ENCODE measurements at places on chromosomes 13 and 19. TPM values are rescaled to one million over a fixed set of nuclear protein-coding genes. Genes with fewer than 3 reads are reported as not detected.
A peak's percentile ranks its signal among the peaks of the same experiment; 100 is the strongest.

- no peak overlapping the region for H3K4me3 ChIP-seq
- peaks cover 9% of the 10 kb centered on the region for H3K4me1 ChIP-seq
- H3K27me3 ChIP-seq: peaks cover 61% of the 10 kb centered on the region
- H3K36me3 ChIP-seq: no peaks in the 10 kb centered on the region
- H3K27ac ChIP-seq: no peak overlapping the region
Observed at GRCh38 chr13:45850027-45850613, 1.4 kb downstream of the SIAH3 start.

DNA sequence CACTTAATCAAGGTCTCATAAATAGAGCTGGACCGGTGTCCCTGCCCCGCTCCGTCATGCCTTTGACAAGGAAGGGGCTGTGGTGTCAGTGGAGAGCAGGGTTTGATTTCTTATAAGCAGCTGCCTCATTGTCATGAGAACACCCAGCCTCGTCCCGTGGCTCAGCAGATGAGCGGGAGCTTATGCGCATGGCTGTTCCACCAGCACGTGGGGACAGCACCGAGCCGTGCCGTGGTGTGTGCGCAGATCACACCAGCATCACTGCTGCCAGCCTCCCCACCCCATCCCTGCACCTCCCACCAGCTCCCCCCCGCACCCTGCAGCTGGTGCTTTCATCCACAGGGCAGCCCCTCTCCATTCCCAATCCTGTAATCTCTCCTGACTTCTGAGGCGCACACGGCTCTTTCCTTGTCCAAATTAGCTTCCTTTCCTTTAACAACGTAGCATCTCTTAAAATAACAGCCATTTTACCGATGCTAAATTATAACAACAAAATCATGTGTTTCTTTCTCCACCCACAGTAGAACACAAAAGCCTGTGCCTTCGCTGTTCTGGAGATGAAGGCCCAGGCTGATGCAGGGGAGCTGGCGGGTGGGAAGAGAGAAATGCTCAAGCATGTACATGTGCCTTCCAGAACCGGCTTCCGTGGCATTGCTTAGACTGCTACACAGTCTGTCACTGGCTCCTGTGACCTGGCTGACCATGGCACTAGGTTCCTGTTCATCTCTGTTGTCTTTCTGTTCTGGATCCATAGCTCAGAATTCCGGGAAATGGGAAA, 96.8 kb downstream of the RAB20 start:
- H3K27me3 ChIP-seq: no peaks in the 10 kb centered on the region
- no peak overlapping the region for H3K4me3 ChIP-seq
- no peak overlapping the region for H3K27ac ChIP-seq
- no peak for DNase-seq
- H3K4me1 ChIP-seq: no peaks in the 10 kb centered on the region

GRCh38 chr13:75938811-75939560, 302.9 kb downstream of the LMO7 start:
- no peaks in the 10 kb centered on the region for H3K4me1 ChIP-seq
- DNase-seq: no peak
- no peaks in the 10 kb centered on the region for H3K36me3 ChIP-seq
- H3K27ac ChIP-seq: no peak overlapping the region

DNA sequence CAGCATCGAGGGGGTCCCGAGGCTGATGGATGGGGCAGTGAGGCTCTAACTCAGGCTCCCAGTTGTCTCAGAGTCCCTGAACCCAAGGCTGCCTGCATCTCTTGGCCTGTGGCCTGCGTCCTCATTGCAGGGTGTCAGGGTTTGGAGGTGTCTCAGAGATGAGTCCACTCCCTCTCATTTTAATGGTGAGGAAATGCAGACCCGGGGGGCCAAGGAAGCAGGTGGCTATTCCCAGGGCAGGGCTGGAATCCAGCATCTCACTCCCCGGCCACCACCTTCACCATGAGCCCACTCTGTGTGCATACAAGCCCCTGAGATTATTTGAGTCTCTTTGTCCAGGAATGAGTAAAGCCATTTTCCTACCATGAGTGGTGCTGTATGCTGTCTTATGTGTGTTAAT, 21.4 kb downstream of the TEX29 start:
- H3K4me3 ChIP-seq: no peak overlapping the region
- no peaks in the 10 kb centered on the region for H3K4me1 ChIP-seq
- no peak overlapping the region for H3K27ac ChIP-seq
- H3K27me3 ChIP-seq: no peaks in the 10 kb centered on the region

- no peak for DNase-seq
- H3K4me1 ChIP-seq: peaks cover 7% of the 10 kb centered on the region
- no peak overlapping the region for H3K27ac ChIP-seq
- H3K27me3 ChIP-seq: no peaks in the 10 kb centered on the region
- H3K36me3 ChIP-seq: no peaks in the 10 kb centered on the region
Observed at GRCh38 chr13:38980750-38981078, 9.9 kb downstream of the STOML3 start.

GRCh38 chr13:61608138-61608537, 192.5 kb upstream of the PCDH20 start:
- no peak for DNase-seq
- H3K27me3 ChIP-seq: no peaks in the 10 kb centered on the region
- no peak overlapping the region for H3K4me3 ChIP-seq
- no peaks in the 10 kb centered on the region for H3K4me1 ChIP-seq
- H3K27ac ChIP-seq: no peak overlapping the region
- H3K36me3 ChIP-seq: peaks cover 3% of the 10 kb centered on the region

DNA sequence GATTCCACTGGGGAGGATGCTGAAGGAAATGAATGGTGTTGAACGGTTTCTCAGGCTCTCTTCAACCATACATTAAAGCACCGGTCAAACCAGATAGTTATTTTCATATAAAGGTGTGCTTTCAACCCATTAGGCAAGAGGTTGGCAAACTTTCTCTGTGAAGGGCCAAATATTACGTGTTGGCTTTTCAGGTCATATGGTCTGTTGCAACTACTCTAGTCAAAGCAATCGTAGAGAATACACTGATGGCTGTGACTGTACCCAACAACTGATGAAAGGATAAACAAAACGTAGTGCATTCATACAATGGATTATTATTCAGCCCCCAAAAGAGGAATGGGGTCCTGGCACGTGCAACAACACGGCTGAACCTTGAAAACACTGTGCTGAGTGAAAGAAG, 5.8 kb downstream of the ZSCAN5A start:
- H3K4me1 ChIP-seq: peaks cover 7% of the 10 kb centered on the region
- DNase-seq: no peak
- H3K27me3 ChIP-seq: no peaks in the 10 kb centered on the region
- no peak overlapping the region for H3K4me3 ChIP-seq

DNA sequence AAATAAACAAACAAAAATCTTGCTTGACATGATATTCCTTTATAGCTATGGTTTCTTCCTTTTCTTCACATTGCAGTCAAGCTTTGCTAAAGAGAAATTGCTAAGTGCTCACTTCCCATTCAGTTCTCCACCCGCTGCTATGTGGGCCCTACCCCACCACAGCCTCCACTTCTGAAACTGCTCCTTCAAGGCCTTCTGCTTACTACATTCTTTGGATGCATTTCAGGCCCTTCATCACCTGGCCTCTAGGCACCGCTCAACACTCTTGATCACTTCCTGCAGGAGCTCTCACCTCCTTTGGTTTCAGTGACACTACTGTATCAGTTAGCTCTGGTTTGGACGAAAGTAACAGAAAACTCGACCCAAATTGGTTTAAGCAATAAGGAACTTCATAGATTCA, 72.4 kb downstream of the KLF5 start:
- DNase-seq: no peak
- peaks cover 4% of the 10 kb centered on the region for H3K4me1 ChIP-seq
- peaks cover 3% of the 10 kb centered on the region for H3K36me3 ChIP-seq
- H3K27ac ChIP-seq: no peak overlapping the region
- no peaks in the 10 kb centered on the region for H3K27me3 ChIP-seq

DNA sequence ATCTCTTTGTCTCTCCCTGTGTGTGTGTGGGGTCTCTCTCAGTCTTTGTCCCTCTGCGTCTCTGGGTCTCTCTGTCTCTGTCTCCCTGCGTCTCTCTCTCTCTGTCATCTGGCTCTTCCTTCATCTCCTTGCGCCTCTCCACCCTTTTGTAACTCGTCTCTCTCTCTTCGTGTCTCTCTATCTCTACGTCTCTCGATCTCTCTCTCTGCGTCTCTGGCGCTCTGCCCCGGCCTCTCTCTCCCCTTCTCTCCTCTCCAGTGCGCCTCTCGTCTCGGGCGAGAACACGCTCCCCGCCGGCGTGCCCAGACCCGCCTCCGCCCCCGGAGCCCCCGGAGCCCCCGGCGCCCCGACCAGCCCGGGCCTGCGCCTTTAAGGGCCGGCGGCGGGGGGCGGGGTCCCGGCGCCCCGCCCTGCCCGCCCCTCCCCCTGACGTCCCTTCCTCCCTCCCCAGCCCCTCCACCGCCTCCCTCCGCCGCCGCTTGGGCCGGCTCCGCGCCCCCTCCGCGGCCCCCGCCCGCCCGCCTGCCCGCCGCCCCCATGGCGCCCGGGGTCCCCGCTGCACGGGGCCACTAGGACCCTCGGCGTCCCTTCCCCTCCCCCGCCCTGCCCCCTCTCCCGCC, at the start of gene MARK4:
TSS of gene MARK4 (plus strand) at position 440 of the 620 bp plus-strand sequence. CDS start 318 bp downstream, outside the sequence.
- H3K4me1 ChIP-seq: peaks cover 17% of the 10 kb centered on the region
- peak; percentile 23 for DNase-seq
- no peaks in the 10 kb centered on the region for H3K36me3 ChIP-seq
- peak within 1 kb of the TSS; percentile 83 for H3K4me3 ChIP-seq

DNA sequence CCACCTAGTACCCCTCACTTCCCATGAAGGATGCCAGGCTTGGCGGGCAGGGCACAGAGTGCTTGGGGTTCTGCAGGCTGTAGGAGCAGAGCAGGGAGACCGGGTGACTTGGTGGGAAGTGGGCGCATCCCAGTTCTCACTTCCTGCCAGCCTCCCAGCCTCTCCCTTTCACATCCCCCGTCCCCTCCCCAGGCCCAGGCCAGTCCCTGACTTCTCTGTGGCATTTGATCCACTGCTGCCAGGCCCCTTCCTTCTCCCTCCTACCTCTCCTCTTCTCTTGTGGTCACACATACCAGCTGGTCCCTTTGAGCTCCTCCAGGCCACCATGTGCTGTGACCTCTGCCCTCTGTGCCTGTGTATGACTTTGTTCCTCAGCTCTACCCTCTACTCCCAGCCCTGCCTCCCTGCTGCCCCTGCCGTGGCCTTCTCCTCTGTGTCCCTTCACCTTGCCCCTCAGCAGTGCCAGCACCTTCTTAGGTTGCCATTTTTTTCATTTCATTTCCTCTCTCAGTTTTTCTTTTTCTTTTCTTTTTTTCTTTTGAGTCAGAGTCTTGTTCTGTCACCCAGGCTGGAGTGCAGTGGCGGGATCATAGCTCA, 19.5 kb downstream of the MYO1F start:
- H3K4me1 ChIP-seq: peaks cover 1% of the 10 kb centered on the region
- H3K27me3 ChIP-seq: no peaks in the 10 kb centered on the region
- no peak overlapping the region for H3K27ac ChIP-seq
- no peak for DNase-seq

GRCh38 chr19:33416307-33417215, 43.1 kb downstream of the CEBPG start:
- H3K4me3 ChIP-seq: no peak overlapping the region
- H3K27me3 ChIP-seq: no peaks in the 10 kb centered on the region

GRCh38 chr19:45500918-45501729, 2.9 kb downstream of the PPM1N start:
- no peak for DNase-seq
- no peak overlapping the region for H3K27ac ChIP-seq
- H3K36me3 ChIP-seq: peaks cover 2% of the 10 kb centered on the region

- no peak overlapping the region for H3K4me3 ChIP-seq
- peak overlapping the region; percentile 52 for H3K27ac ChIP-seq
- H3K27me3 ChIP-seq: no peaks in the 10 kb centered on the region
- no peak for DNase-seq
Observed at GRCh38 chr19:17209126-17210036, 5.8 kb upstream of the USE1 start.

- H3K27ac ChIP-seq: peak within 1 kb of the TSS; percentile 98
- peaks cover 28% of the 10 kb centered on the region for H3K4me1 ChIP-seq
- H3K27me3 ChIP-seq: no peaks in the 10 kb centered on the region
- H3K4me3 ChIP-seq: peak within 1 kb of the TSS; percentile 100
Observed at GRCh38 chr19:2328401-2329148, at the start of the genes LSM7 and SPPL2B. TSS of gene LSM7 (minus strand) at chr19:2328586. CDS start at chr19:2328566, 20 bp downstream. TSS of gene SPPL2B (plus strand) at chr19:2328684. CDS start at chr19:2328710, 26 bp downstream.

- no peak overlapping the region for H3K27ac ChIP-seq
- no peaks in the 10 kb centered on the region for H3K4me1 ChIP-seq
- no peak for DNase-seq
- no peaks in the 10 kb centered on the region for H3K27me3 ChIP-seq
Observed at GRCh38 chr13:72620874-72621273, 106.6 kb downstream of the MZT1 start.

- peaks cover 5% of the 10 kb centered on the region for H3K36me3 ChIP-seq
- DNase-seq: no peak
- H3K4me1 ChIP-seq: peaks cover 25% of the 10 kb centered on the region
- H3K4me3 ChIP-seq: peak overlapping the region; percentile 94
Observed at GRCh38 chr19:12665671-12666264, 774 bp downstream of the MAN2B1 start.

DNA sequence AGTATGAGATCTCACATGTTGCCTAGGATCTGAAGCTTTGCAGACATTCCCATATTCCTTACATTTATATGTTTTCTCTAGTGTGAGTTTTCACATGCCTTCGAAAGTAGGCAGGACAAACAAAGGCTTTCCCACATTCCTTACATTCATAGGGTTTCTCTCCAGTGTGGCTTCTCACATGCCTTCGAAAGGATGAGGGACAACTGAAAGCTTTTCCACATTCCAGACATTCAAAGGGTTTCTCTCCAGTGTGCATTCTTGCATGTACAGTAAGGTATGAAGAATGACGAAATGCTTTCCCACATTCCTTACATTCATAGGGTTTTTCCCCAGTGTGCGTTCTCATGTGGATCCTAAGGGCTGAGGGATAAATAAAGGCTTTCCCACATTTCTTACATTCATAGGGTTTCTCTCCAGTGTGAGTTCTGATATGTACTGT, 14.2 kb downstream of the ZNF699 start:
- no peak overlapping the region for H3K27ac ChIP-seq
- H3K4me3 ChIP-seq: no peak overlapping the region
- DNase-seq: no peak
- H3K4me1 ChIP-seq: no peaks in the 10 kb centered on the region
- peaks cover 77% of the 10 kb centered on the region for H3K36me3 ChIP-seq

GRCh38 chr19:42148266-42148665, 16.0 kb upstream of the POU2F2 start:
- H3K4me1 ChIP-seq: peaks cover 23% of the 10 kb centered on the region
- peaks cover 63% of the 10 kb centered on the region for H3K27me3 ChIP-seq
- no peaks in the 10 kb centered on the region for H3K36me3 ChIP-seq
- no peak overlapping the region for H3K27ac ChIP-seq
- DNase-seq: no peak

Gene ADGRE2
- not detected for total RNA-seq

Gene KIR2DL4
- not detected for total RNA-seq

Gene ZNF835
- 0.17 TPM for total RNA-seq

Gene ZNF420
- total RNA-seq: 15.9 TPM

Gene PRODH2
- 5.3 TPM for total RNA-seq

Gene ZNF709
- total RNA-seq: 5.8 TPM

Gene SHISA2
- 15.2 TPM for total RNA-seq

Gene SPATA13
- total RNA-seq: 32.5 TPM

Gene MAP2K2
- total RNA-seq: 154 TPM
